Ecto neural progenitor cell (in vitro differentiated cells): ENCODE measurements at places on chromosomes 2 and 18.

GRCh38 chr2:196481324-196481697, 158.2 kb upstream of the CCDC150 start:
- DNase-seq = no peak

DNA sequence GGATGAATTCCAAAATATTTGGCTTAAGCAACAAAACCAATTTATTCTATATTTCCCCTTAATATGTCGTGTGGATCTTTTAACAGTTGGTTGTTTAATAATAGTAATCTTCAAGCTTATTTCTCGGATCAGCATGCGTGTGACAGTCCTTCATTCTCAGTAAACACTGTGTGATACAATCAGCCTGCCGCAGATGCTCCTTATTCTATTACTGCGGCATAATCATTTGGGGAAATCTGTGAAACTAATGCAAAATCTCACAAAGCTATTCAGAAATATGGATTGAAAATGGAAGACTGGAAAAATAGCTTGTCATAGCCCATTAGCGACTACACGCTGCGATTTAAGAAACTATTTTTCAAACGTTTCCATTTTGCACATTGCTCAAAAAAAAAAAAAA, 36.9 kb downstream of the LINC00305 start:
- no peak for DNase-seq

DNA sequence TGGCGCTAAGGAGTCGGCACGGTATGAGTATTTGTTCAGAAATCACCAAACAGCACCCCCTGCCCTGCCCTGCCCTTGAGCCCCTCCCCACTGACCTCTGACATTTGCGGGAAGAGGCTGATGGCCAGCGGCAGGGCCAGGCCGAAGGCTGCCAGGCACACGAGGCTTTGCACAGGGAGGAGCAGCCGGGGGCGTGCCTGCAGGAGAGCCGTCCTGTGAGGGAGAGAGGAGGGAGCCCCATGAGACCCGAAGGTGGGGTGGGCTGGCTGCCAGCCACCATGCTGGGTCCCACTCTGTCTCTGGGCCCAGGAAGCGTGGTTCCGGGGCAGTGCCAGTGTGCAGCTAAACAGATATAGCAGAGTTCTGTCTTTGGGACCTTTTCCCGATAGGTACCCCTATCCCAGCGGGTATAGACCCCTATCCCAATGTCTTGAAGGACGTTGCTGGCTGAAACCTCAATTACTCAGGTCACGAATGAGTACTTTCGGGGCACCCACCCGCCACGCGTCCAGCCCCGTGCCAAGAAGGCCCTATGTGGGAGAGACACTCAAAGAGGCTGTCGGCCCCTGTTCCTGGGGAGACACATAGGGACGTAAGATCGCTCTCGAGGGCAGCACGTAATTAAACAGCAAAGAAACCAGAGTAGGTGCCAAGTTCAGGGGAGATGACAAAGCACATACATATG, 43.9 kb downstream of the EMX1 start:
- DNase-seq = no peak

GRCh38 chr2:204545861-204546735, 823 bp downstream of the PARD3B start:
- DNase-seq = no peak

GRCh38 chr2:180225118-180225517, 218.0 kb upstream of the CWC22 start:
- DNase-seq = no peak

GRCh38 chr2:105904938-105905337, 160.2 kb downstream of the NCK2 start:
- no peak for DNase-seq

DNA sequence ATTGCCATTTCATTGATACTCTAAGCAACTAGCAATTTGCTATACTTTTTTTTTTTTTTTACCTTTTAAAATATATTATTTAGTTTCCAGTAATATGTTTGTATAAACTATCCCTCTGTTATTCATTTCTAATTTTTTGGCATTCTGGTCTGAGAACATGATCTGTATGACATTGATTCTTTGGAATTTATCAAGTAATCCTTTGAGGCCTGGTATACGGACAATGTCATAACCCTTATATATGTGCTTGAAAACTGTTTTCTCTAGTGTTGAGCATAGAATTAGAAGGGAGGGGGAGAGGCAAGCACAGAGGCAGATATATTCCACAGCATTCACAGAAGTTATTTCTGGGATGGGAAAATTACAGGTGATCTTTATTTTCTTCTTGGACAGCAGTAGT, 48.2 kb upstream of the POLE4 start:
- DNase-seq = no peak

DNA sequence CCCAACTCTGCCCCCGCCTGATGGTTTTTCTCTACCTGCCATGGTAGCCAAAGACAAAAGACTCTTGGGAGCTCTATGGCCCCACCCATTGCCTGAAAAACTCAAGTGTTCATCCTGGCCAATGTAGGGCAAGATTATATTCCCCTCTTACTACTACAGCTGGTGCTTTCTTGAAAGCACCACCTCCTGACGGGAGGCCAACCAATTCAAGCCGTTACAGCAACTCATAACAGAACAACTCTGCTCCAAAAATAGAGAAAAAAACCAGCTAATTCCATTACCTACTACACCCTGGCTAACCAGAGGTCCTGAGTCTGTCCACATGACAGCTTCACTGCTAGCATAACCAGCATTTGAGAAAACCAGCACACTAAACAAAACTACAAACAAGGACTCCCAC, 127.5 kb upstream of the GAREM1 start:
- no peak for DNase-seq

DNA sequence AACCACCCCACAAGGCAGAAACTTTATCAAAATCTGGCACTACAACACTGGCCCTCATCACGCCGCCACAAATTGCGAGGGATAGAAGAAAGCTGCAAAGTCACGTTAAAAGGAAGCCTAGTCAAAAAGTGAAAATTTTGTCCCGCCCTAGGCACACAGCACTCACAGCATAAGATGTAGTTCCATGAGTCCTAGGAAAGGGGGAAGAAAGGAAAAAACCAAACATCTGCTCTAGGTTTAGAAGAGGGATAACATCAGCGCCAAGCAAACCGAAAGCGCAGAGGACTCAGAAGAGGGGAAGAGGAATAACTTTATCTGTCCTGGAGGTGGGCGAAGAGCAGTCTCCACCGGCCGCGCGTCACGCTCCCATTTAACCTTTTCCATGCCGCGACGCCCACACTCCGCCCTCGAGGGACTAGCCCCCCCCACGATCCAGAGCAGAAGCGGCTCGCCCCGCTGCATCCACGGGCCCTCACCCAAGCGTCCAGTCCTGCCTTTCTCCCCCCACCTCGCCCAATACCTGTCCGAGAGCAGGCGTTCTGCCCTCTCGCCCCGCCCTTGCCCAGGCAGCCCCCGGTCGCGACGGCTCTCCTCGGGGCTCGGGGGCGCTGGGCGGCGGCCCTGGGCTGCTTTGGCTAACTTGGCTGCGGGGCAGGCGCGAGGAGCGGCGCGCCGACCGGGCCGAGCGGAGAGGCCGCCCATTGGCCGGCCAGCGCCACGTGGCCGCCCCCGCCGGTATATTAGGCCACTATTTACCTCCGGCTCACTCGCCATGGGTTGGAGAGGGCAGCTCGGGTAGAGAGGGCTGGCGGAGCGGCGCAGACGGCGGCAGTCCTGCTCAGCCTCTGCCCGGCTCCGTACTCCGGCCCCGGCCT, at the start of gene HOXD1:
HOXD1 (plus strand) TSS at position 770 of the 875 bp plus-strand sequence. CDS start 134 bp downstream, outside the sequence.
- peak; percentile 61 for DNase-seq

GRCh38 chr2:37090019-37090477, 5.7 kb downstream of the GPATCH11 start:
- no peak for DNase-seq

DNA sequence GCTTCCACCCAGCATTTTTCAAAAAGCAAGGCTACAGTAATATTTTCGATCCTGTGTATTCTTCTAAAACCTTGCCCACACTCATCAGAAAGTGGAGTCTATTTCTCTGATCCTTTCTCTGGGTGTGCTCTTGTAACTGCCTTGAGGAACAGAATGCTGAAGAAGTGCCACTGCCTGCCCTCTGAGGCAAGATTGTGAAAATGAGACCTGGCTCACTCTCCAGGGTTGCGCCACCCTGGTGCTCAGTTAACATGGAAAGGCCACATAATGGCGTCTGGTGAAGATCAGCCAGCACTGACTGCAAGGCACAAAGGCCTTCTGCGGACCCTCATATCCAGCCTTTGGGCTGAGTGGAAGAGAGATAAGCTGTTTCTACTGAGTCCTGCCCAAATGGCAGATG, 11.2 kb upstream of the SH3RF3 start:
- no peak for DNase-seq

- no peak for DNase-seq
Observed at GRCh38 chr18:58287353-58288274, 243.6 kb downstream of the NEDD4L start.

DNA sequence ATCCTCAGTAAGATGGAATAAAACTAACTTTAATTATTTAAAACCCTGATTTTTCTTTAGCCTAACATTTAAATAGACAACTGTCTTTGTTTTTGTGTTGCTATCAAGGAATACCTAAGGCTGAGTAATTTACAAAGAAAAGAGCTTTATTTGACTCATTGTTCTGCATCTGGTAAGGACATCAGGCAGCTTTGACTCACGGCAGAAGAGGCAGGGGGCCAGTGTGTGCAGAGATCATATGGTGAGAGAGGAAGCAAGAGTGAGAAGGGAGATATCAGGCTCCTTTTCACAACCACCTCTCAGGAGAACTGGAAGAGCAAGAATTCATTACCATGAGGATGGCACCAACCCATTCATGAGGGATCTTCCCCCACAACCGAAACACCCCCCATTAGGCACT, 64.6 kb upstream of the TFPI start:
- DNase-seq = no peak

DNA sequence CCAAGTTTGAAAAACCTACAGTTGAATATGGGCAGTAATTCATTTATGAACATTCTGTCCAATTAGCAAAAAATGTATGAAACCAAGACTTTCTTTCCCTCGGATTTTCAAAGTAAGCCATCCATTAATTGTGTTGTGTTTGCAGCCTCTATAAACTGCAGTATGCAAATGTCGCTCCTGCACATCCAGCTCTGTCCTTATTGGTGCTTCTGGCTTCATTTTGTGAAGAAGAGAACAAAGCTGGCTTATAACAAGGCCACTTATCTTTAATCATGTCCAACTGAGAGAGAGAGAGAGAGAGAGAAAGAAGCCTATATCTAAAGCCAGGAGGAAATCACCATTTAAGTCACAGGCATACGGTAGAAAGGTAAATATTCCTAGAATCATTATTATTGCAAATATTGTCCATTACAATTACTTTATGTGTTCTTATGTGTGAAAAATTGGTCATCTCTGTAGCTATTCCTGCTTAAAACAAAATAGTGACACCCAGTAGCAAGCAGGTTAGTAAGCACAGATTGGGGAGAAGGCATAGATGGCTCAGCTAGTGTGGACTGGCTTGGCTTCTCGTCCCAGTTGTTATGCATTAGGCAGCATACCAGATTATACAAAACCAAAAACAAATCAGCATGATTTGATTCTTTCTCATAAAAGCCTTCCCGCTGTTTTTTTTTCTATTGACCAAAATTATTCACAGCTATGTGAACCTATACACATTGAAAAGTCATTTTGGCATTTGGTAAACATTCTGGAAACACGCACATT, 726.4 kb upstream of the SOX11 start:
- DNase-seq = no peak

GRCh38 chr2:176270100-176270750, 983 bp downstream of the MTX2 start:
- DNase-seq = no peak

GRCh38 chr2:241009191-241009590, 10.8 kb downstream of the SNED1 start:
- no peak for DNase-seq

DNA sequence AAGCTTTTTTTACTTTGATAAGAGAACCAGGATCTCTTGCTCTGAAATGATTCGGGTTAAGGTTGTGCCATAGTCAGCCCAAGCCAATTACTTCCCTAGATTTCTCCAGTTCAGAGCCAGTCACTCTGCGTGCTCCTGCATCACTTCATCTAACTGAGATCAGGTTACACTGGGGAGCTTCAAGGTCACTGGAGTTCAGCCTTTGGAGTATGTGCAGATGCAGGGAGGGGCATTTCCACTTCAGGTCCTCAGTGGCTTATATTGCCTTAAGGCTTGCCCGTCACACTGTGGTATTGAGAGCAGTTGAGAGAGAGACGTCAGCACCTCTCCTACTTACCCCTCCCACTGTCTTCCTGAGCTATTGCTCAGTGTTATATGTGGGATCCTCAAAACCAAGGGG, 317.8 kb downstream of the EPHA4 start:
- no peak for DNase-seq

DNA sequence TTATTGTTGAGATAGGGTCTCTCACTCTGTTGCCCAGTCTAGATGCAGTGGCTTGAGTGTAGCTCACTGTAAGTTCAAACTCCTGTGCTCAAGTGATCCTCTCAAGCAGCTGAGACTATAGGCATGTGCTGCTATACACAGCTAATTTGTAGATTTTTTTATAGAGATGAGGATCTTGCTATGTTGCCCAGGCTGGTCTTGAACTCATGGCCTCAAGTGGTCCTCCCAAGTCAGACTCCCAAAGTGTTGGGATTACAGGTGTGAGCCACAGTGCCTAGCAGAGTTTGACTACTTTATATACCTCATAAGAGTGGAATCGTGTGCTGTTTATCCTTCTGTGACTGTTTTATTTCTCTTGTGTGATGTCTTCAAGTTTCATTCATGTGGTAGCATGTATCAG, 60.3 kb downstream of the TANC1 start:
- no peak for DNase-seq

GRCh38 chr18:29753379-29753778, 1289.2 kb downstream of the DSC3 start:
- DNase-seq = no peak

- no peak for DNase-seq
Observed at GRCh38 chr2:75558786-75559679, 1.7 kb downstream of the EVA1A start.

GRCh38 chr2:240934701-240935102, 28.6 kb downstream of the CROCC2 start:
- no peak for DNase-seq

DNA sequence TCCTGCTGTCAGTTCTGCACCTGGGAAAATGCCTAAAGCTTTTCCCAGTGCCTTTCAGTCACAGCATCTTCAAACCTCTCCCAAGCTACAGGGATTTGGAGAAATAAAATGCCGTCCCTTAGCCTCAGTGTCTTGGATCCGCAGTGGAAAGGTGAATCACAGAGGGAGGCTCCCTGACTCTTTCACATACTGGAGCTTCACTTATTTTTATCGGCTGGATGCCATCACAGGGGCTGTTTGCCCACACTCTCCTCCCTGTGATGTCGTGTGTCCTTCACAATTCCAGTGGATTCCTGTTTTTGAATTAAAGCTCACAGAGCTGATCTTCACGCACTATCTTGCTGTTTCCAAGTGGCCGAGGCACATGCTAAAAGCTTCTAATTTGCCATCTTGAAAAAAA, 1303.1 kb upstream of the DDX18 start:
- no peak for DNase-seq

- DNase-seq = no peak
Observed at GRCh38 chr2:134712736-134713135, 6.1 kb downstream of the TMEM163 start.

GRCh38 chr2:15788455-15788829, 151.9 kb upstream of the MYCN start:
- DNase-seq = peak; percentile 58

GRCh38 chr2:178553047-178553446, 72.8 kb downstream of the PLEKHA3 start:
- no peak for DNase-seq

- no peak for DNase-seq
Observed at GRCh38 chr2:71547616-71548285, 94.4 kb downstream of the DYSF start.
